ENCODE measurements at places on chromosomes 2 and 18.

GRCh38 chr2:182911813-182912517 lies 45.5 kb upstream of the FRZB start:
- no peak for DNase-seq

- DNase-seq: no peak
These were observed 98.3 kb downstream of the MAPRE2 start for GRCh38 chr18:35139517-35139916.

- no peak for DNase-seq
These were observed 16.1 kb upstream of the ADI1 start for GRCh38 chr2:3535467-3535793.

- peak; percentile 8 for DNase-seq
These were observed 22.3 kb upstream of the ATP5MC3 start for GRCh38 chr2:175203621-175204496.

DNA sequence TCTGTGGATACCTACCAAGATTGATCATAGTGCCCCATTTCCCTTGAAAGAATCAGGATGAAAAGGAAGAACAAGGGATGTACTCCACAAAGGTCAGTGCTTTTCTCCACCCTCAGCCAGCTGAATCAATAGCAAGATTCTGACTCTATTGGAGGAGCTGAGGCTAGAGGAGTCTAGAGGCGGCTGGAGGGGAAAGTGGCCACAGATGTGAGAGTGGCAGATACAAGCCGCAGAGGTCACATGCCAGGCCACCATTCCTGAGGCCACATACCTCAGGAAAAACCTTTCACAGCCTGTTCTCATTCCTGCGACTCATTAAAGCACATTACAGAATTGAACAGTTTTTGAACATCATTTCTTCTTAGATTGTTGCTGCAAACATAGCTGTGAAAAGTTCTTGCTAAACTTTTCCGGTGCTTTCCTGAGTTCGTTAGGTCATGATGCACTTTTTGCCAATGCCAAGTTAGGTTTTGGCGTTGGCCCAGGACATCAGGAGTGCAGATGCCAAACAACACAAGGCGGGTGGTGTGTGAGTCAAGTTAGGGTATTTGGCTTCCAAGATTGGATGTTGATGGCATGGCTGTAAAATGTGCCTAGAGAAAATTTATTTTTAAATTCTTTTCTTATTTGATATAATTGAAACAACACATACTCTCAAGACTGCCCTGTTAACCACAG lies 160.7 kb upstream of the SP5 start:
- DNase-seq: no peak

DNA sequence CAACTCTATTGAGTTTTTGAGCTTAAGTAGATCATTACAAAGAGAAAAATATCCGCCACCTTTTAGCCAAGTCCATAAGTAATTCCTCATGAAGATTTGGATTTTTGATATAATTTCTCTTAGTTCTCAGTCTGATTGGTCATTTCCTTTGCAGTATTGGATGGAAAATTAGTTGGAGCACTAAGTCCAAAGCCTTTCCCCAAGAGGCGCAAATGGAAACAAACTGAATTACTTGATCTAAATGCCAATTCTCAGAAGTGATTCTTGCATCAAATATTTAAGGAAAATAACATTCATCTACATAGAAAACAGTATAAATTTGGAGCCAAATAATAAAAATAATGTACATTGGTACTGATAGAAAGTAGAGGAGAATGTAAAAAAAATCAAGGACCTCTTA lies 115.6 kb downstream of the CACNB4 start:
- no peak for DNase-seq

GRCh38 chr2:182499706-182500470 lies 73.1 kb upstream of the PDE1A start:
- DNase-seq: no peak

- DNase-seq: peak; percentile 34
These were observed 1.1 kb downstream of the CYBRD1 start for GRCh38 chr2:171523088-171524017.

DNA sequence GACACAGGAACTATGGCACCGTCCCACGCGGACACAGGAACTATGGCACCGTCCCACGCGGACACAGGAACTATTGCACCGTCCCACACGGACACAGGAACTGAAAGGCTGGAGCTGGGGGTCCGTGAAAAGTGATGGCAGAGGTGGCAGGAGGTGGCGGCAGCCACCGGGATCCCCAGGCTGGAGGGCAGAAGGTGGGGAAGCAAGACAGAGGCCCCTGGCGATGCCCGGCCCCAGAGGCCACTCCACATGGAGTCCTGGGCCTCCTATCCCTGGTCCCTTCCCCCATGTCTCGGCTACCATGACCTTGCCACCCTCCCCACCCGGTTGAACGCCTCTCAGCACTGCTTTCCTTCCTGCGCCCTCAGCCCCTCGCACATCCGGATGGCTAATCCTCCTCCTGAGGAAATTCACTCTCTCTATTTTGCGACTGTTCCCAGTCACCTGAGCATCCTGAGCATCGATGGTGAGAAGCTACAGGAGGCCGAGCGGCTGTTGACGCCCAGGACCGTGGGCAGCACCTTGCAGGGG lies 181.4 kb downstream of the TMEM18 start:
- no peak for DNase-seq

- DNase-seq: no peak
These were observed 21.9 kb upstream of the MGAT5 start for GRCh38 chr2:134231965-134232340.

- DNase-seq: no peak
These were observed 694.7 kb downstream of the CBLN2 start for GRCh38 chr18:71849407-71849806.

DNA sequence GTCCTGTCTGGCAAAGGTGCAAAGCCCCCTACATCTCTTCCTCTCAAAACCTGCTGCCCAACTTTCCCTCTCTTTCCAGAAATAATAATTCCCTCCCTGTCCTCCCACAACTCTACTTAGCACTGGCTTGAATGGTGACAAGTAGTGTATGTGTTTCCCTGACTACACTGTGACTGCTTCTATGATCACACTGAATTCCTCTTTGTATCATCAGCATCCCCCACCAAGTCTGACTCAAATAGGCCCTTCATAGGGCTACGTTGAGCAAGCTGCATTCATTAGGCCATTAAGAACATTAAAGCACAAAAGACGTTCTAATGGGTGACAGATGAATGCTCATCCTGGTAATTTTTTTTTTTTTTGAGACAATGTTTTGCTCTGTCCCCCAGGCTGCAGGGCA lies 13.7 kb upstream of the ST3GAL5 start:
- DNase-seq: no peak

DNA sequence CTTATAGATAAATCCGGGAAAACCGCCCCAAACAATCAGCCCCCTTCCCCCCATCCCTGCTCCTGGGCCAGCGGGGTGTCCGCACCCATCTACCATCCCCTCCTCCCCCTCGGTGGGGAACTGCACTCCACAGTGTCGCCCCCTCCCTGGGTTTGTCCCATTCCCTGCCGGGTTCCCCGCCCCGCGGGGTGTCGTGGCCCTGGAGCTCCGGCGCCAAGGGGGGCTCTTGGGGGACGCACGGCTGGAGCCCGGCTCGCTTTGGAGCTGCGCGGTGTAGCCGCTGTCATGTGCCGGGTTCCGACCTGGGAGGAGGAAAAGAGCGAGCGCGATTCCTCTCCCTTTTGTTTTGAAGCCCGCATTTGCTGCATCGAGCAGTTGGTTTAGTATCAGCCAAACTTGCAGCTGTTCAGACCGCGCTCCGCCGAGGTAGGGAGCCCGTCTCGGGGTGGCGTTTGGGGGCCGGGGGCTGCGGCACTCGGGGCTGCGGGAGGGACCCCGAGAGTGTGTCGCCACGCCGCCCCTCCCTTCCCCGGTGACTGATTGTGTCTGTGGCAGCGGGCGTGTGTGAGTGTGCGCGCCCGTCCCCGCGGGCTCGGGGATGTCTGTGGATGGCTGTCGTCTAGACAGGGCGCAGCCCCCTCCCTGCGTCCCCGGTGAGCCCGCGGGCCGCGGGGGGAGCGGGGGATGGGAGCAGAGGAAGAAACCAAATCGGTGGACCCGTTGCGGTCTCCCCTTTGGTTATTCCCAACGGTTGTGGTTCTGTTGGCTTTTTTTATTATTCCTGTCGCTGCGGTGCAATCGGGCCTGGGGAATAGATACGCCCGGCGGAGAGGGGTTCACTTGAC lies 797 bp downstream of the CTIF start:
- no peak for DNase-seq

- no peak for DNase-seq
These were observed 12.3 kb upstream of the SLC14A2 start for GRCh38 chr18:45602926-45603325.

- DNase-seq: no peak
These were observed 89.1 kb downstream of the COMMD1 start for GRCh38 chr2:61994531-61994930.

- no peak for DNase-seq
These were observed 36.1 kb downstream of the POMC start for GRCh38 chr2:25132299-25132635.

DNA sequence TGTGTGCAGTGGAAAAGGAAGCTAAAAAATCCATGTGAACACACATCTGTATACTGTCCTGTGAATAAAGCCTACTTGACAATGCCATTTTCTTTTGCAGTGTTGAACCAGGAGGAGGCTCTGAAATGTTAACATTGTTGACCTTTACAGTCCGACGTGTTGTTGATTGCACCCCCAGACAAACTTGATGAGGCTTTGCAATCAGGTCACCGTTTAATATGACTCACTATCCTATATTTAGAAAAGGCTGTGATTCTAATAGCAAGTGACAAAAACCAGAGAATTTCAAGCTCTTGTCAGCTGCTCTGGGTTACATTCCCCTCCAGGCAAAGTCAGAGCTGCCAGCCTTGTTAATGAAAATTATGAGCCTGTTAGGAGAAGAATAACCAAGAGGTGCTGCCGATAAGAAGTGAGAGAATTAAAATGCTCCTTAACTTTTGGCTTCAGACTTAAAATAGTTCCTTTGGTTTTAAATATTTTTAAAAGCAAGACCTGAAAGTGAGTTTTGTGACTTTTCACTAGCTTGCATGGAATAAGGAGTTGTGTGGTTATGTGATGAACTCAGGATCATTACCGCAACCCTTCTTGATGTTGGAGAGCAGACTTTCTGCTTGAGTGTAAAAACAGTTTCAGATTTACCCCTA lies 162.1 kb downstream of the QPCT start:
- no peak for DNase-seq

GRCh38 chr2:1728821-1729220 lies 15.5 kb downstream of the PXDN start:
- DNase-seq: no peak

DNA sequence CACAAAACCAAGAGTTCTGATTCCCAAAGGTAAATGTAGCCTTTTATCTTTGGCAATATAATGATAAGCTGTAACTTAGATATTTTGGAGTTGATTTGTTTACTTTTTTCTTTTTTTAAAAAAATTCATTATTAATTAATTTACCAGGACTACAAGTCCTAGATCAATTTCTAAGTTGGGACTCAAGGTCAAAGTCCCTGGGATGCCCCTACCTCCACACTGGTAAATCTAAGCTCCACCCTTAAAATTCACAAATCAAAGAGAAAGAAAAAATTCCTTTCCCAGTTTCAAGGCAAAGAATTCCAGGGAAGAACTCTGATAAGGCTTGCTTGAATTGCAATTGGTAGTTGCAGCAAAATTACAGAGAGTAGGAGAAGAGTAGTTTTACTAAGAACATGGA lies 71.3 kb downstream of the MDH1 start:
- DNase-seq: no peak

GRCh38 chr2:84889332-84889731 lies 8.4 kb upstream of the TRABD2A start:
- DNase-seq: no peak

- DNase-seq: no peak
These were observed 98.2 kb downstream of the ZNF516 start for GRCh38 chr18:76396792-76397191.

- no peak for DNase-seq
These were observed 141.6 kb downstream of the ICOS start for GRCh38 chr2:204078003-204078698.

DNA sequence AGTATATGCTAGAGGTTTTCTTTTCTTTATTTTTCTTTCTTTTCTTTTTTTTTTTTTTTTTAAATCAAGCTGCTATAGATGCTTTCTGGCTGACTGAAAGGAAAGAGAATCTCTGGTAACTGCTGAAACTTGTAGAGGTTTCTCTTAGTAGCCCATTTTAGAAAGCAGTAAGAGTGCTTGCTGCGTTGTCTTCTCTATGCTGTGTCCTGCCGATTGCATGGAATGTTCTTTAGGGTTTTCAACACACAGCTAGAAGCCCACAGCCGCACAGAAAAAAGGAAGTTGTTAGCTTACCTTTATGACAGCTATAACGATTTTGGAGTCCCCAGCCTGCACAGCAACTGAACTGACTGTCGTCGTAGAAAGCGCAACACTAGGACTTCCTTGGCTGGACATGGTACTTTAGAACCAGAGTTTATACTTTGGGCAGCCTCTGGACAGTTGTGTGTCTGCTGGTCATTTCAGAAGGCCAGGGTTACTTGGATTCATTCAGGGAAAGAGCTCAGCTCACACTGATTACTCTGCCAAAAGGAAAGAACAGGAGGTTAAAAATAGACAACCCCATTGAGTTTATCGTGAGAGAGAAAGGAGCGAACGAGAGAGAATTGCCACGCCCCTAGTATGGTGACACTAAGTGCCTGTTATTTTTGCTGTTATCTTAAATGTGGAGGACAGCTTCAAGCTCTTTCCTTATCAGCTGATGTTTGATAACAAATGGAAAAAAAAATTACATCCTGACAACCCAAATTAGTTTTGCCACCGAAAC lies at the start of gene CCDC141:
Gene CCDC141, minus strand, starts transcription at position 592 of the 766 bp plus-strand sequence. Its CDS starts 196 bp downstream, at position 396.
- no peak for DNase-seq

DNA sequence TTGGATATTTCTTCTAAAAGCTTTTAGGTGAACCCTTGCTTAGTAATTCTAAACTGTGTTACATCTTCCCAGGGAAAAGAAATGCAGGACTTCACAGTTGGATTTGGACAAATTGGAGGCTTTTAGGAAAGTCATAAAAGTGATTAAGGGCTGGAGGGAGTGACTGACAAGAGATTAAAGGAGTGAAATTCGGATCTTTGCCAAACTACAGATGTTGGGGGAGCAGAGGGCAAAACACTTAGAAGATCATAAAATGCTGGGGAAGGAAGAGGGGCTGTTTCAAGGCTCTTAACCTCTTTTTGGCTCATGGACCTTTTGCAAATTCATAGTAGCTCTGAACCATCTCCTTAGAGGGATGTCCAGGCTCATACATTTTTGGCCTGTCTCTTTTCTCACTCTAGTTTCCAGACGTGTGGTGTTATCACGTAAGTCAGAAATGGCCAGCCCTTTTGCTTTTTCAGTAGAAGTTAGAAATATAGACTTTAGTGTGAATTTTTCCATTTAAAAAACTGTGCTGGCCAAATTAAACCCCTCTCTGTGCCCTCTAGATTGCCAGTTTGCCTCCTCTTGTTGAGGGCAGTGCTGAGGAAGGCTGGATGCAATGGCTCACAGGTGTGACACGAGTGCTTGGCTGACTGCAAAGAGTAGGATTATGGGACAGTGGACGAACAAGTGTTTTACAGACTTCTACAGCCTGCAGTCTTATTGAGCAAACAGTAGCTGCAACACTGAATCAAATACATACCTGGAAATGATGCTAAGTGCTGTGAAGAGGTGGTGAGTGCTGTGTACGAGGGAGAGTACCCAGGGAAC lies 109.9 kb downstream of the LYPD6B start:
- DNase-seq: no peak

GRCh38 chr2:104849101-104849500 lies 4.8 kb upstream of the POU3F3 start:
- no peak for DNase-seq
